ENCODE measurements at places on chromosomes 16 and 17.
A peak's percentile ranks its signal among the peaks of the same experiment; 100 is the strongest.

- DNase-seq, result no peak
Observed at GRCh38 chr17:45312477-45313420, 4.1 kb downstream of the MAP3K14 start.

DNA sequence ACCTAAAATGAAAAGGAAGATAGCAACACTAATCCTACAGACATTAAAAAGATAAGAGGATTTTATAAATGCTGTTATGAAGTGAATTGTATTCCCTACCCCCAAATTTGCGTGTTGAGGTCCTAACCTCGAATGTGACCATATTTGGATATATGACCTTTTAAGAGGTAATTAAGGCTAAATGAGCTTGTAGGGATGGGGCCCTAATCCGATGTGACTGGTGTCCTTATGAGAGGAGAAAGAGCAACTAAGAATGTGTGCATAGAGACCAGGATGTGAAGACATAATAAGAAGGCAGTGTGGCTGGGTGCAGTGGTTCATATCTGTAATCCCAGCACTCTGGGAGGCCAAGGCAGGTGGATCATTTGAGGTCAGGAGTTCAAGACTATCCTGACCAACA is 48.2 kb upstream of the FAM20A start:
- no peak for DNase-seq

DNA sequence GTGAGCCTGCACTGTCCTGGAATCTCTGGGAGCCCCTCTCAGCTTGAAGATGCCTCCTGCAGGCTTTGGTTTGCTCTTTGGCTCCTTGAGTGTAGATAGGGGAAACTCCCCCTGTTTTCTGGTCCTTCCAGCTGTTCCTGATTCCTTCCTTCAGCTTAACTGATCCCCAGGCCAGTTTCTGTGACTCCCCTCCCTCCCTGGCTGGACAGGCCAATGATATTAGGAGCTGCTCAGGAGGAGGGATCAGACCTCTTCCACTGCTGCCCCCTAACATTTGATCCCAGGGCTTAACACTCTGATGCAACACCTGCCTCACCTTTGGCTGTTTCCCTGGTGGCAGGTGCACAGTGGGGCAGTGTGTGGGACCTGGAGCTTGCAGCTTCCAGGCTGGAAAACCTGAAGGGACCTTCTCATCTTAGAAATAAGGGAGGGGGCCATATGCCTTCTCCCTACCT is at the start of gene TAC4:
TSS of gene TAC4 (minus strand) at position 51 of the 455 bp plus-strand sequence. CDS start 52 bp downstream, outside the sequence.
- no peak for DNase-seq

- DNase-seq, result no peak
Observed at GRCh38 chr17:71251951-71252350, 868.9 kb upstream of the SOX9 start.

- peak; percentile 57 for DNase-seq
Observed at GRCh38 chr16:12340151-12340733, 363.7 kb downstream of the SNX29 start.

DNA sequence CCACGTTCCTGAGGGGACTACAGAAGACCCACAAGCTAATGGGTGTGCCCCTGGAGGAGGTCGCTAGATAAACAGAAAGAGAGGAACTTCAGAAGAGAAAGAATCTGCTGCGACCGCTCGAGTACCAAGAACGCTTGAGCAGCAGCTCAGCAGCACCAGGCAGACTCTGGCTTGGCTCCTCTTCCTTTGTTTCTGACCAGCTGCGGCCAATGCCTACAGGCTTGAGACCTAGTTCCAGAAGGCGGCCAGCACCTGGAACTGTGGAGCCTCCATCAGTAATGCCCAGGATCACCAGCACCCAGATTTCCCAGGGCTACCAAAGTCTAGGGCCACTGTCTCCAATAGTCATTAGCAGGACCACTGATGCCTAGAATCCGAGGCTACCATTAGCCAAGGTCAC is 26.0 kb upstream of the GOSR2 start:
- DNase-seq, result no peak

DNA sequence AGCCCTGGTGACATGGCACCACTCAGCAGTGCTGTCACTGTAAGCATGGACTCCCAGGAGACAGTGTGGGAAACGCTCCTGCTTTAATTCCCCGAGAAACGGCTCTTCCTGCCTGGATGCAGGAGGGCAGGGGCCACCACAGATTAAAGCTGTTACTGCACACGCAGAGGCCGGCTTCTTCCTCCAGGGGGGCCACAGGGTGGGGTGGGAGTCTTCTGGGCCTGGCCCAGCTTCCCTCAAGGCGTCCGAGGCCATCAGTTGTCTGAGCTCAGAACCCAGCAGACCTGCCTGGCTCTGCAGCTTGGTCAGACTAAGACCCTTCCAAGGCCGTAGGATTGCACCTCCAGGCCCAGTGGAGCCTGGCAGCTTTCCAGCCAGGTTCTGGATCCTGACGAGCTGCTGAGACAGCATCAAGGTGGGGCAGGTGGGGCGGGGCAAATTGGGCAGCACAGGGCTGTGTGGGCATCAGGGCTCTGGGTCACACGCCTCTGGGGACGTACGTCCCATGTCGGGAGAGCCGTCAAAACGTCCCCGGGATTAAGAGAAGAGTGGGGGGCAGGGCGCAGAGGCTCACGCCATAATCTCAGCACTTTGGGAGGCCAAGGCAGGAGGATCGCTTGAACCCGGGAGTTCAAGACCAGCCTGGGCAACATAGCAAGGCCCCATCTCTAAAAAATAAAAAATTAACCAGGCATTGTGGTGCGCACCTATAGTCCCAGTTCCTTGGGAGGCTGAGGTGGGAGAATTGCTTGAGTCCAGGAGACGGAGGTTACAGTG is 5.0 kb upstream of the CAPN15 start:
- DNase-seq, result no peak

DNA sequence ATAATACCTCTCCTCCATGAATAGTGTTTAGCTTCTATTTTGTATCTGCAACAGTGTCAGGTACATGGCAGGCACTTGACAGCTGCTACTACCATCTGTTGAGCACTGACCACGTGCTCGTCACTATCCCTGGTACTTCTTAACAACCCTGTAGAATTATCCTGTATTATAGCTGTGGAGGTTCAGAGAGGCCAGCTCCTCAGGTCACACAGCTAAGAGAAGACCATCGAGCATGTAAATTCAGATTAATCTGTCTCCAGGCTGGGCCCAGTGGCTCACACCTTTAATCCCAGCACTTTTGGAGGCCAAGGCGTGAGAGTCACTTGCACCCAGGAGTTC is 26.3 kb downstream of the WSB1 start:
- DNase-seq, result no peak

DNA sequence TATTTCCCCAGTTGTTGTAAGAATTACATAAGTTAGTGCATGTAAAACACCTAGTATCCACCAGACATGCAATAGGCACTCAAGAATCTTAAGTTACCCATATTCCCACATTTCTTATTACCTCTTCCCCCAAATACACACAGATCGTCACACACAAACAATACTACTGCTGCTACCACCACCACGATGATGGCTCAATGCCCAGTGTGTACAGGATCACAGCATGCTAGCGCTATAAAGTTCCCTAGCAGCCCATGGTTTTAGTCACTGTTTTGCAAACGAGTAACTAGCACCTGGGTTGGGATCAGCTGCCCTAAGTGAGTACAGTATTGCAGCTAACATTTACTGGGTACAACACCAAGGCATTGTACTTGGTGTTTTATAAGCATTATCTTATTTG is 411.7 kb downstream of the UTP18 start:
- DNase-seq, result no peak

DNA sequence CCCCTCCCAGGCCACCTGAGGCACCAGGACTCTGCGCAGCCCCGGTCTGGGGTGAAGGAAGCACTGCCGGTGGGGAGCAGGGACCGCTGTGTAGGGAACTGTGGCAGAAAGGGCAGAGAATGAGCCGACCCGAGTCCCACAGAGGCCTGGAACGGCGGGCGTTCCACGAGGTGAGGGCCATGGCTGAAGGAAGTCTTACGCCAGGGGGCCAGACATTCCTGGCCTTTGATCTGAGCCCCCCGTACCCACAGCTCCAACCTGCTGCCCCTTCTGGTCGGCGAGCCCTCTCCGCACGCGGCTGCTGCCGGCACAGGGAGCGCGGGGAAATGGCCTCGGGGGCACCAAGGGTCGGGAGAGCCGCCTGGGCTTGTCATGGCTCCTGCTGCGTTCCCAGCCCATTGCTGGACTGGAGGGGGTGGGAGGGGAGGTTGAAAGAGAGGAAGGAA is 1.4 kb upstream of the WNT3 start:
- DNase-seq, result no peak

DNA sequence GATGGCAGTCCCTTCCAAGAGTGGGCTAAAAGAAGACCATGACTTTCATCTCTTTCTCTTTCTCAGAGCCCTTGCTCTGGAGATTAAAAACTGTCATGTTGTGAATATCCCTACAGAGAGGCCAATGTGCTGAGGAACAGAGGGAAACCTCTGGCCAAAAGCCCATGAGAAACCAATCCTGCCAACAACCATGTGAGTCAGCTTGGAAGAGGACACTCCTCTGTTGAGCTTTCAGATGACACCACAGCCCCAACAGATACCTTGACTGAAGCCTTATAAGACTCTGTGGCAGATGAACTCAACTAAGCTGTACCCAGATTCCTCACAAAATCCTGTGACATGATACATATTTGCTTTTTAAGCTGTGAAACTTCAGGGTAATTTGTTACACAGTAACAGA is 19.6 kb downstream of the CPPED1 start:
- DNase-seq, result no peak

- DNase-seq, result peak; percentile 71
Observed at GRCh38 chr16:76705892-76706291, 428.7 kb downstream of the CNTNAP4 start.

DNA sequence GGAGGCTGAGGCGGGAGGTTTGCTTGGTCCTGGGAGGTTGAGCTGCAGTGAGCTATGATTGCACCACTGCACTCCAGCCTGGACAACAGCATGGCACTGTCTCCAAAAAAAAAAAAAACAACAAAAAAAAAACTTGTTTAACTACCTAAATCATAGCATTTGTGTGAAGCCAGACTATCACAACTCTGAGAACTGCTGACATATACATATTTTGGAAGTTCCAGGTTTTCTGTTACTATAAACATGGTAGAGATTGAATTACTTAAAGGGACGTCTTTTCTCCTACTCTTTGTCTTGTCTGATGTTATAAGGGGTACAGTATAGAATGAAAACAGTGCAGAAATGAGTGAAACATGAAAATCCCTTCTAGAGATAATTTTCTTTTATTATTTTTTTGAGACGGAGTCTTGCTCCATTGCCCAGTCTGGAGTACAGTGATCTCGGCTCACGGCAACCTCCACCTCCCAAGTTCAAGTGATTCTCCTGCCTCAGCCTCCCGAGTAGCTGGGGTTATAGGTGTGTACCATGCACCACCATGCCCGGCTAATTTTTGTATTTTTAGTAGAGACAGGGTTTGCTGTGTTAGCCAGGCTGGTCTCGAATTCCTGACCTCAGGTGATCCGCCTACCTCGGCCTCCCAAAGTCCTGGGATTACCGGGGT is 18.4 kb downstream of the ABCC1 start:
- no peak for DNase-seq

GRCh38 chr17:44829523-44830358 is at the start of gene GJC1:
TSS of gene GJC1 (minus strand) at chr17:44830287. CDS start at chr17:44805817, 24,470 bp downstream.
- DNase-seq, result peak; percentile 47

DNA sequence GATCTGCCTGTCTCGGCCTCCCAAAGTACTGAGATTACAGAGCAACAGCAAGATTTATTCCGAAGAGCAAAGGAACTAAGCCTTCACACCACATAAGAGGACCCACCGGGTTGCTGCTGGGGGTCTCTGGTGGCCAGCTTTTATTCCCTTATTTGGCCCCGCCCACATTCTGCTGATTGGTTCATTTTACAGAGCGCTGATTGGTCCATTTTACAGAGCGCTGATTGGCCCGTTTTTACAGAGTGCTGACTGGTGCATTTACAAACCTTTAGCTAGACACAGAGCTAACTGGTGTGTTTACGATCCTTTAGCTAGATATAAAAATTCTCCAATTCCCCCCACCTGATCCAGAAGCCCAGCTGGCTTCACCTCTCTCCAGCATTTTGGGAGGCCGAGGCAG is 26.3 kb downstream of the COPRS start:
- no peak for DNase-seq

DNA sequence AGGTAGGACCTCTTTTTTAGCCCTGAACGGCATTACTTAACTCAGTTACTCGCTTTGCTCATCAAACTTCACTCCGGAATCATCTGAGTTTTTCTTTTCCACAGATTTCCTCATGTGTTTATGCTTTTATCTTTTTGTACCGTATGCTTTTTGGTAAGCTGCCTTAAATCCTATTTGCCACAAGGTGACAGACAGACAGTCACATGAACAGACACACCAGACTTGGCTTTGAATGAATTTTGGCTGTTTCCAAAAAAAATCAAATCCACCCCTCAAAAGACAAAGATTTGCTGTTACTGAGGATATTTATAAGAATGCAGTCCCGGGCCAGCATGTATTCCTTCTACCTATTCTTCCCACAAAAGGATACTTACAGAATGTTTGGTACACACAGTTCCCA is 10.9 kb downstream of the GAS7 start:
- DNase-seq, result no peak

DNA sequence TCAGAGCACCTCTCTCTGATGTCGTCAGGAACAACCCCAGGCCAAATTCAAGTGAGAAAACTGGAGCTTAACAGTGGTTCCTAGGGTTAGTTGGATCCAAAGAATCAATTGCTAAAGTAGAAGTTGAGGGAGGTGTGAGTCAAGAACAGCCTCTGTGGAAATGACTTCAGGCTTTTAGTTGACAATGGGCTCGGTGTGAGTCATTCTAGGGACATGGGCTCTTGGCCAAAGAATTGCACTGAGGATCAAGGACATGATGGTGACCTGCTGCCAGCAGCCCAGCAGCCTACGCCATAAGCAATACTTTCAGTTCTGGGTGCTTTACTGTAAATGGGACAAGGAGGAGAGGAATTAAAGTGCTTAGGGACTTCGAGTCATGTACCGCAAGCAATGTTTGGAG is 32.1 kb upstream of the SMURF2 start:
- DNase-seq, result peak; percentile 89

DNA sequence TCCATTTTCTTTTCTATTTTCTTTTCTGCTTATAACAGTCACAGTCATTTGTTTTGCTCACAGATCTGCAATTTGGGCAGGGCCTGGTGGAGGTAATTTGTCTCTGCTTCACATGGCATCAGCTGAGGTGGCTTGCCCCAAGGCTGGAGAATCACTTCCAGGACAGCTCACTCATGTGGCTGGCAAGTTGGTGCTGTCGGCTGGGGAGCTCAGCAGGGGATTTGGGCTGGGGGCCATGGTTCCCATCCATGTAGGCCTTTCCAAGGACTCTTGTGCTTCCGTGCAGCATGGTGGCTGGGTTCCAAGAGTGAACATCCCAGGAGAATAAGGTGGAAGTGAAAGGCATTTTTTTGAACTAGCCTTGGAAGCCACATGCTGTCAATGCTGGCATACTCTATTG is 85.7 kb downstream of the MGAT5B start:
- no peak for DNase-seq

DNA sequence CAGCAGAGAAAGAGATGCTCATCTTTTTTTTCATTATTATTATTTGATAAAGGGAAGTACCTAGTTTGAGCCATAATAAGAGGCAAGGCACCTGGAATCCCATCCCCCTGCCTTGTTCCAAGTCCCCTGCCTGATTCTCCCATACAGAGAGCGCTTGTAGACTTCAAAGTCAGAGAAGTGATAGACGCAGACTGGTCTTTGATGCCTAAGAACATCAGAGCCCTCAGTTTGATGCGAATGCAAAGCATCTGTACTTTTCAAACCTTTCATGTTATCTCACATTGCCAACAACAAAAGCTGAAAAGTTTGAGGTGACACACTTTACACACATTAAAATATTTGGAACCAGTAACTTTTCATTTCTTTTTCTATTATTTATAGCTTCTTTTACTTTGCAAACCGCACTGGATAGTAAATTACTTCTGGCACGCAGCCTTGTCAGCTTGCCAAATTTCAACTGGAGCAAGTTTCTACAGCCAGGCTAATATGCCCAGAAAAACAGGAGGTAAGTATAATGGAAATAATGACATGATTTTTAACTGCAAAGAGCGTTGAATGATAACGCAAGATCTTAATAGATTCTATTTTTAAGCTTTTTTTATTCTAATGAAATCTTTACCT is 5.9 kb upstream of the UTP6 start:
- DNase-seq, result no peak
